ENCODE measurements at places on chromosomes 12 and 14.
A peak's percentile ranks its signal among the peaks of the same experiment; 100 is the strongest.

DNA sequence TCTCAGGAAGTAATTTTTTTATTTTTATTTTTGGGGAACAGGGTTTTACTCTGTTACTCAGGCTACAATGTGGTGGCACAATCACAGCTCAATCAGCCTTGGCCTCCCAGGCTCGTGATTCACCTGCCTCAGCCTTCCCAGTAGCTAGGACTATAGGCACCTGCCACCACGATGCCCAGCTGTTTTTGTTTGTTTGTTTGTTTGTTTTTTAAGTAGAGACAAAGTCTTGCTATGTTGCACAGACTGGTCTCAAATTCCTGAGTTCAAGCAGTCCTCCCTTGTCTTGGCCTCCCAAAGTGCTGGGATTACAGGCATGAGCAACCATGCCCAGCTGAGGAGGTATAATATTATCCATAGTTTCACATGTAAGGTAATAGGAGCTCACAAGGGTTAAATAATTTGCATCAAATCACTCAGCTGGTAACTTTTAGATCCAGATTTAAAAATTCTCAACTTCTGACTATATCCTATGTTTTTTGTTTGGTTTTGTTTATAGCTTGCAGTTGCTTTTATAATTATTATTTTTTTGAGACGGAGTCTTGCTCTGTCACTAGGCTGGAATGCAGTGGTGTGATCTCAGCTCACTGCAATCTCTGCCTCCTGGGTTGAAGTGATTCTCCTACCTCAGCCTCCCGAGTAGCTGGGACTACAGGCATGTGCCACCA is 629.3 kb downstream of the DIO2 start:
- DNase-seq = no peak

GRCh38 chr12:79233341-79233781 is 368.8 kb downstream of the SYT1 start:
- no peak for DNase-seq

- no peak for DNase-seq
Observed at GRCh38 chr12:64184216-64184615, 37.9 kb downstream of the KICS2 start.

- DNase-seq = no peak
Observed at GRCh38 chr12:16610001-16610585, 4.1 kb upstream of the LMO3 start.

DNA sequence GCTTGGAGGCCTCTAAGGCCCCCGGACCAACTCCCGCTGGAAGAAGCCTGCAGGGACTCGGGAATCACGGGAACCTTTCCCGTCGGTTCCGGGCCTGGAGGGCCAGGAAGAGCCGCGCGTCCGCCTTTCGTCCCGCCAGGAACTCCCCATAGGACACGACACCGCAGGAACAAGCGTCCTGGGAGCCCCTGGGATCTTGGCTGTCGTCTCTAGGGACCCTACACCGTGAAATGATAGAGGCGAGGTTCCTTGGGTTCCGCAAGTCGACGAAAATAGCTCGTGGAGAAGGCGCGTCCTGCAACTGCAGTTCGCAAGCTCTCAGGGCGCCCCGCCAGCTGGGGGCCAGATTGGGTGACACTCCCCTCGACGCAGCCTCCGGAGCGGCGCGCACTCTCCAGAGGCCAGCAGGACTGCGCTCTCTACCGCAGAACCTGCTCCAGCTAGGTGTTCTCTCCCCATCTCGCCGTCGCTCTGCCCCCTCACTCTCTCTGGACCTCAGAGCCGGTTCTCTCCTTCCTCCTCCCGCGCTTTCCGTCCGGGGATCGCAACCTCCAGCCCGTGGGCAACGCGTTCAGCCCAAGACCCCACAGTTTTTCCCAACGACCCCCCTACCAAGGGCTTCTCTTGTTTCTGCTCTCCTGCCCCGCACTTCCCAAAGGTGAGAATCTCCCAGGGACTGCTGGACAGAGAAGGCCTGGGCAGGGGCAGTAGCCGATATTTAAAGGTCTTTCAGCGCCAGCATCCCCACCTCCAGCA is 776 bp downstream of the BMP4 start:
- DNase-seq = no peak

DNA sequence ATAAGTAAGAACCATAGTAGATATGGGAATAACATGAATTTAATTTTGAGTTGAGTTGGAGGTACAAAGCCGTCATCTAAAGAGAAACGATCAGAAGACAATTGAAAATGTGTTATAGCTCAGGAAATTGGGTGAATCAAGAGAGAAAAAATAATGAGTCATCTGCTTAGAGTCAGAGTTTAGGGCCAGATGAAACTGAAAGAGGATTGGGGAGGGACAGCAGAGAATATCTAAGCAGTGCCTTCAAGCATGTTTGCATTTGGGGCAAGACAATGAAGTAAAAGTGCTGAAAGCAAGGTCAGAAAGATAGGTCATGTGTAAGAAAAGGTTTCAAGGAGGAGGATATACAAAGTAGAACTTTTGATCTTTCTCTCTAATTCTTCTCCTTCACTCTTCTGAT is 49.4 kb downstream of the SLC15A5 start:
- no peak for DNase-seq

GRCh38 chr14:104351849-104352492 is 213.6 kb downstream of the KIF26A start:
- no peak for DNase-seq

GRCh38 chr12:98253207-98254037 is 262.0 kb upstream of the TMPO start:
- no peak for DNase-seq

GRCh38 chr12:130880411-130880885 is 8.6 kb downstream of the RAN start:
- DNase-seq = no peak

- no peak for DNase-seq
Observed at GRCh38 chr12:24111086-24111485, 161.6 kb upstream of the SOX5 start.

DNA sequence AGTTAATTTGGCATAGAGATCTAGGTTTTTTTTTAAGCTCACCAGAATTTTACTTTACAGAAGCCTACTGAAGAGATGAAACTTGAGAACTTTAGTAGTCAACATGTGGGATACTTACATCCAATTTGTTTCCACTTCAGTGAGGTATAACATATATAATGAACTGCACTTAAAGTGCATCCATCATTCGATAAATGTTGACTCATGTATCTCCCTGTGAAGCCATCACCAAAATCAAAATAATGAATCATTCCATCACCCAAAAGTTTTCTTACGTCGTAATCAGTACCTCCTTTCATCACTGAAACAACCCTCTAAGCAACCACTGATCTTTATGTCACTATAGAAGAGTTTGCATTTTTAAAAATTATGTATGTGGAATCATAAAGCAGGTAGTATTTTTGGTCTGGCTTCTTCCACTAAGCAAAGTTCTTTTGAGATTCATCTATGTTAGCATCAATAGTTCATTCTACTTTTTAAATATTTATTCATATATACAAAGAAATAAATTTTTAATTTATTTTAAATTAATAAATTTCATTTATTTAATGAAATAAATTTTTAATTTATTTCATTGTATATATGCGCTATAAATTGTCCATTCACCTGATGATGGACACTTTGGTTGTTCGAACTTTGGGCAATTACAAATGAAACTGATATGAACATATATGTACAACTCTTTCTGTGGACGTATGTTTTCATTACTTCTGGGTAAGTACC is 2.0 kb upstream of the CPNE8 start:
- no peak for DNase-seq

DNA sequence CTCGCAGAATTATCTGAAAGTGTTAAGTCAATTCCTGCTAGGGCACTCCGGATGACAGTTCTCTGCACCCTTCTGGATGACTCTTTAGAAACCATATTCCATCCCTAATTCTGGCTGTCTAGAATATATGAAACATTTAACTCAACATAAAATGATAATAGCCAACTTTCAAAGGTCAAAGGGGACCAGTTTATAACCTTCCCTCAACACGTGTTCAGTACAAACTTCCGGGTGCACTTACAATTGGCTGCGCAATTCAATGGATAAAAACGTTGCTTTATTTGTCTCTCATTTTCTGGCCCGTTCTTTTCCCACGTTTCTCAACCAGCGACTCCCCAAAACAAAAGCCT is 1.3 kb downstream of the SBNO1 start:
- DNase-seq = no peak

DNA sequence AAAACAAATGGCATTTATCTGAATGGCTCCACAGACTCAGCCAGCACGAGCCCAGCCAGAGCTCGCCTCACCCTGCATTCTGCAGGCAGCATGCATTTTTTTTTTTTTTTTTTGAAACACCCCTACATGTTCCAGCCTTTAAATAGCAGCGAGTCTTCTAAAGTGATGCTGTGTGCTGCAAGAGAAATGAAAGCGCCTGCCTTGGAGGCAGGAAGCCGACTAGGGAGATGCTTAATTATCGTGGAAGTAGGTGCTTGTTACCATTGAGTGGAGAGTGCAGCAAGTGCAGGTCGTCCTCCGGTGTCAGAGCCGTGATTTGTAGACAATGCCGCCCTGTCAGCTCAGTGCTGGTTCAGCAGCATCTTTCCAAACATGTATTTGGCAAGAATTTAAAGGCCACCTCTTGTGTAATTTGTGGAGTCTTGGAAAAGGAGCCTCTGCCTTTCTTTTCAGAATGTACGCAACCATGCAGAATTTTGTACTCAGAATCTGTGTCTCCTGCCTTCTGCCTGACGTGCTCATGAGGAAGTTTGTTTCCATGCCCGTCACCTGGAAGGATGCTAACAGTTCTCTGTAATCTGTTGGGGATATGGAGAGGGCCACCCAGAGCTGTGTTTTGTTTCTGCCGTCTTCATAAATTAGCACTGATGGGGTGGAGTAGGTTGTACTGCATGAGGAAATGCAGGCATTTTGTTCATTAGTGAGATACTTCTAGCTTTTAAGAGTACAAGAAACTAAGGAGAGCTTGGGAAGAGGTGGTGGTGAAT is 345.9 kb upstream of the RGS6 start:
- DNase-seq = no peak

- no peak for DNase-seq
Observed at GRCh38 chr12:79834712-79835376, 100.1 kb downstream of the PPP1R12A start.

DNA sequence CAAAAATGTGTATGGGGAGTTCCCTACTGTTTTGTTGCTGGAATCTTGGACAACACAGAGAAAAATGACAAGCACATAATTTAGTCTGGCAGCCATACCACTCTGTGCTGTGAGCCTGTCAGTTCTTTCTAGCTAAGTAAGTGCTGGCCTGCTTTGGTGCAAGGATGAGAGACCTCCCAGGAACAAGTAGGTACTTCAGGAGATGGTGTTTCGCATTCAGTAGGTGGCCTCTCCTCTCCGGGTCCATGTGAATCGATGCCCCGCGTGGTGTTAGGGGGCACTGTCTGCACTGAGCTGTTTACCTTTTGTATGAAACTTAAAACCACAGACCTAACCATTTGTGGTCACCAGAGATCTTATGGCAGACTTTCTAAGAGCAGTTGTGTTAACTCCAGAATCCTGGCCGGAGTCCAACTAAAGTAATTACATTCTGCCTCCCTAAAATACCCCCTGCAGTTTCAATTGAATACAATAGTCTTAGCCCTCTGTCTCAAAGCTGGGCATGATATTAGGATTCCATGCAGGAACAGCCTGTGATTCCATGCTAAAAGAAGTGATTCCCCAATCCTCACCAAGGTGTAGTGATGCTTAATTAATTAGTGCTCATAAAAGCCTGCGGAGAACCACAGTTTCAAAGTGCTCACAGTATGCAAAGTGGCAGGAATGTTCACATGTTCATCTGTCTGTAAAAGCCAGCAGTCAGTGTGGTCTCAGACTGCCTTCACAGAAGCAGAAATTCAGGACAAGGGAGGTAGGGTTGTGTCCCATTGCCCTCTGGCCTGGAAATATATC is 64.2 kb downstream of the LLPH start:
- DNase-seq = no peak

DNA sequence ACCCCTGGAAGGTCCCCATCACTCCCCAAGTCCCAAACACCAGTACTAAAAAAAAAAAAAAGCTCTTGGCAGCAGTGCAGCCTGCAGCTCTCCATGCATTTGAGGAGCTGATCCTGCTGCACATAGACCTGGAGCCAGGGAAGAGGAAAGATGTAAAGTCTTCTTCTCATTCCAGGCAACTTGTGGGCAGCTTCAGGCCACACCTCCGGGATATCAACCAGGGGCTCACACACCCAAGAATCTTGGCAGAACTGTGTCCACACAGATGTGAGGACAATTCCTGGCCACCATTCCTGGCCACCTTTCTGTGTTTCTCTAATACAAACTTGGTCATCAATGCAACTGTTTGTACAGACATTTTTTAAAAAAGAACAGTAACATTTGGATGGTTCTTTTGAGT is 72.7 kb downstream of the TMEM132C start:
- no peak for DNase-seq

DNA sequence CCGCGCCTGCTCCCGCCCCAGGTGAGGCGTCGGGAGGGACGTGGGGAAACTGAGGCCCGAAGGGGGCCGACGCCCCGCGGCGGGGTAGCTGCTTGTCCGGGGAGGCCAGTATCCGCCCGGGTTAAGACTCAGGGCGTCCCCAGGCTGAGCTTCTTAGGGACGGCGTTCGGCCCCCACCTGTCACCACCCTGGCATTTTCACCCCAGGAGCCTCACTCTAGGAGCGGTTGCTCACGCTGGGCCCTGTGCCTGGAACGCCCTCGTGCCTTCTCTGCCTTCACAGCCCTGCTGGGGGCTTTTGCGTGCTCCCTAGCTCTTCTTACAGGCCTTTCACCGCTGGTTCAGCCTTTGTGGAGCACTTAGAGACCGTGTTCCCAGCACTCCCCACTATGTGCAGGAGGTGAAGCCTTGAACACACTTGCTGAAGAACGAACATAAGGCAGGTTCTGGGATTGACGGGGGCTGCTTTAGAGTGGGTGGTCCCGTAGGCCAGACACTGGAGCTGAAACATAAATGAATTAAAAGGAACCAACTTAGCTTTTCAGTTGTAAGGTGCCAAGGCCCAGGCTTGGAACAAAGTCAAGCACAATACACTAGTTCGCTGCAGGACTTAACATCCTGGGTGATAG is 601 bp downstream of the ZNF839 start:
- DNase-seq = peak; percentile 36

GRCh38 chr14:22332686-22333421 is 256.2 kb downstream of the DAD1 start:
- DNase-seq = no peak

DNA sequence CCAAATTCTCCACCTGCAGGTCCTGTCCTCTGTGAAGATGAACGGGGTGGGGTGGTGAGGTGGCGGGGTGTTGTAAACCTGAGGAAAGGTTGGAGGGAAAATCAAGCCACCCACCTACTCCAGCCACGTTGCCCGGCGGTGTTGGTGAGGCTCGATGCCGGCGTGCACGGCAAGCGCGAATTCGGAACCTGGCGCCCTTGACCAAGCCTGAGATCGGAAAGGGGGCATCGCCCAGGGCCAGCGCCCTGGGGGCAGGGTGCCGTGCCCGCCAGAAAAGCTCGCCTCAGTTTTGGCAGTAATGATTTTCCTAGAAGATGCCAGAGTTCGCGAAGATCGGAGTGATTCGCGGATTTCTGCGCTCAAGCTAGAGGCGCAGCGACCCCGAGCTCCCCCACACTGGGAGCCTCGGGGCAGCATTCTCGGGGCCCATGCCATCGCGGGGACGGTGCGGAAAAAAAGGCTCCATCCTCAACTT is 817 bp downstream of the STXBP6 start:
- DNase-seq = no peak

DNA sequence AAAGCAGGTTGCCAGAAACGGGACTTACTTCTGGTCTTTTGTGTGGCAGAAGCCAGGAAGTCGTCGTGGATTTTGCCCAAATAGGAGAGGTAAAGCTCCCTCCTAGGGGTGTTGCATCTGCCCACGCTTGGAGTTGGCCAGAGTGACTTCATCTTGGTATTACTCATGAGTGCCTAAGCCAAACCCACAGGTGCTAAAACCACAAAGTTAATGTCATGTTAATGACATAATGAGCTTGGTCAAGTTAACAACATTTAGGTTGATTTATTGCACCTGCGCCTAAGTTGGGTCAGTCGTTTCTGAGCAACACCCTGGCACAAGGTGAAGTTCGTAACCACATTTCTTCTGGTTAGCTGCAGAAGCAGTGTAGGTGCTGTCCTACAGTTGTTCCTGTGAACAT is 225.2 kb downstream of the FUT8 start:
- peak; percentile 21 for DNase-seq
